Cerebellar nuclear complex (tissue), 1 donor: ENCODE measurements at places on chromosomes 6 and 20.

DNA sequence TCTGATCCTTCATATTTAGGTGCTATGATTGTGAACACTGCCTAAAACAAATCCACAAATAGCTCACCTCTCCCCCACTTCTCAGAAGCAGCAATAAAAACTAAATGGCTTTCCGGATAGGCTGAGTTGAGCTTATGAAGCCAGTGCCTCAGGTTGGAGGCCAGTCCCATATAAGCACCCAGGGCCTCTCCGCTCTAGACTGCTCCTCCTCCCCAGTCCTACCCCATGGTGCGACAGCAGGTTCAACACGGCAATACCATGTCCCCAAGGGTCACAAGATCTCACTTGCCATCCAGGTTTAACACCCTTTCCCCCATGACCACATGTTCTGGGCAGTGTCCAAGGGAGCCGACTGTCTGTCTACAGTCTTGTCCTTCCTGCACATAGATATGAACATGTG, 20.8 kb downstream of the BNIP5 start:
- DNase-seq: no peak

DNA sequence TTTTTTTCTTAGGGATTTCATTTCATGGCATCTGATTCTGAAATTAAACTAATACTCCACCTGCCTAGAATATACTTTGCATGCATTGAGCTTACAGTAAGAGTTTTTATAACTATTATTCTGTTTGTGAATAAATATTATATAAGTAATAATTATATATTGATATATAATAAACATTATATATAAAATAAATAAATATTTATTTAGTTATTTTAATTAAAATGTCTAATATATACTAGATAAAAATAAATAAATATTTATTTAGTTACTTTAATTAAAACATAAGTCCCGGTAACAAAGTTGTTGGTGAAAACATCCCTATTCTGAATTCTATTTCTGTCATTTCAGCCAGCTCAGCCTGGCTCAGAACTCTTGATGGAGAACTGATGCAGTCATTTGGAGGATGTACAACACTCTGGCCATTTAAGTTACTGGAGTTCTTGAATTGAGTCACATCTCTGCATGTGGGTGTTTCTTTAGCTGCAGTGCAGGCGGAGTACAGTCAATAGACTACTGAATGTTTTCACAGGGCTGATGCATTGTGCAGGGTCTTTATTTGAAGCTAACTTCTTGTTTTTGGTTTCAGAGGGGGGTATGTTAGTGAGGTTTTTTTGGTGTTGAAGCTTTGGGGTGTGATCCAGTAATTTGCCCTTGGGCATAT, 508.9 kb upstream of the ADGRB3 start:
- no peak for DNase-seq

GRCh38 chr6:107152638-107153430, 37.5 kb upstream of the BEND3 start:
- no peak for DNase-seq

DNA sequence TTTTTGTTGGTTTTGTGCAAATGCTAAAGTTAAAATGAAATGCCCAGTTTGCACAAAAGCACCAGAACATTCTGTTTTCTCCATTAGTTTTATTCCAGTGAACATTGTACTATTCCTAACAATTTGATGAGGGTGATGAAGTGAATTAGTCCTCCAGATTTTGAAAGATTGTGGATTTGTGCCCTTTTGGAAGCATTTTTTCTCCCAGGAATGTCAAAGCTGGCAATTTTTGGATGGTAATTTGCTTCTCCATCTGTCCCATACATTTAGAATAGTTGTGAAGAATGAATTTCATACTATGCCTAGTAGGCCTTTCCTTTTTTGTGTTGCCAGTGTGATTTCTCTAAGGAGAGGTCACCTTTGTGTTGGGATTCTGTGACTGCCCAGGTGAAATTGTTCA, 797.2 kb downstream of the BCKDHB start:
- no peak for DNase-seq

- no peak for DNase-seq
These were observed 18.8 kb downstream of the HIVEP2 start for GRCh38 chr6:142926177-142926493.

DNA sequence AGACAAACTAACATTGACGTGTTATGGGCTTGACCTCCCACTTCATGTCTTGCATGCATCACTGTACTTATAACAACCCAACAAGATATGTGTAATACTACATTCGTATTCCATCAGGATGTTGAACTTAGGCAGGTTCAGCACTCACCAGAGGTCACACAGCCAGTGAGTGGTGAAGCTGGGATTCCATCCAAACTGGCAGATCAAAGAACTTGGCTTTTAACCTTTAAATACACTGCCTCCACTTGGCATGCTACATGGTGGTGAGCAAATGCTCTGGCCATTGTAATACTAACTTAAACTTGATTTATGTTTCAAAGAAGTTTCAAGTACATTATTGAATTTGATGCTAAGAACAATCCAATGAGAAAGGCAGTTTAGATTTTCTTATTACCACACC, 10.7 kb upstream of the HDDC2 start:
- no peak for DNase-seq
